ENCODE measurements at places on chromosomes 2 and 18.

- DNase-seq = no peak
Measured at GRCh38 chr18:30903566-30903965, 139.0 kb downstream of the DSC3 start.

DNA sequence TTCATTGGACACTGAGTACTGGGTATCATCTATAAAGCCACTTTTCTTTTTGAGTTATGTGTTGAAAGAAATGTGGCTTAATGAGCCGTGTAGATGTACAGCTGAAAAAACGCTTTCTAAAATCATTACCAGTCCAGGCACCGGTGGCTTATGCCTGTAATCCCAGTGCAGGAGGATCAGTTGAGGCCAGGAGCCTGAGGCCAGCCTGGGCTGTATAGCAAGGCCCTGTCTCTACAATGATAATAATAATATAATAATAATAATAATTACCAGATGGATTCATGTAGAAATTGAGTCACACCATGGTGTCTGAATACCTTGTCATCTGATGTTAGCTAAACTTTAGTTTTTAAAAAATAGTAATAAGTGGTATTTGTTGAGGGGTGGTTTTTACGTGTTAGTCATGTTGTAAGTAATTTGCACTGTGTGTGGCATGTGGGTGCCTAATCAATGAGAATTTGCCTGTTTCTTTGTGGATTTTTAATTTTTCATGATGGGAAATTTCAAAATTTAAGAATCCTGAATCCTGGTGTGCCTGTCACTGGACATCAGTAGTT is 30.1 kb downstream of the NCK2 start:
- no peak for DNase-seq

DNA sequence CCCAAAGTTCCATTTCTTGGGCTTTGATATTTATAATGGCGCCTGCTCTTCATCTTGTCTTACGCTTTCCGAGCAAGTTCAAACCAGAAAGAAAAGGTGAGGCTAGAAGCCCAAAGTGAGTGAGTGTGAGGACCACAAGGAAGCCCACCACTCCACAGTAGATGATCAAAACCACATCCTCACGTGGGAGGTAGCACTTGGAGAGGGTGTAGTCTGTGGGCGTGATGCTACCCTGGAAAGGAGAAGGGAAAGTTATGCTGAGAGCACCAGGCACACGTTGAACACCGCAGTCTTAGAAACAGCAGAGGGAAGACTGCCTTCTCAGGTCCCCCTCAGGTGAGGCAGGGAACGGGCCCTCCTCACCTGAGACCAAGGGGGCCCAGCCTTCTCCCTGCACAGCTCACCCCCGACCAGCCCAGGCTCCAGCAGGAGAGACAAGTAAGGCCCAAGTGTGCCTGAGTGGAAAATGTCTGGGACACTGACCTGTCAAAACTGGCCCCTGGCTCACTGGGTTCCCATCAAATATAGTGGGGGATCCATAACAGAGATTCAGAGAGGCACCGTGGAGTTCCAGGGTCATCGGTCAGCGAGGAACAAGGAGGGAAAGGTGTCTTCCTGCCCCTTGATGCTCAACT is 23.6 kb downstream of the MPPE1 start:
- no peak for DNase-seq

GRCh38 chr2:196291426-196291825 is 120.0 kb upstream of the STK17B start:
- DNase-seq = no peak

DNA sequence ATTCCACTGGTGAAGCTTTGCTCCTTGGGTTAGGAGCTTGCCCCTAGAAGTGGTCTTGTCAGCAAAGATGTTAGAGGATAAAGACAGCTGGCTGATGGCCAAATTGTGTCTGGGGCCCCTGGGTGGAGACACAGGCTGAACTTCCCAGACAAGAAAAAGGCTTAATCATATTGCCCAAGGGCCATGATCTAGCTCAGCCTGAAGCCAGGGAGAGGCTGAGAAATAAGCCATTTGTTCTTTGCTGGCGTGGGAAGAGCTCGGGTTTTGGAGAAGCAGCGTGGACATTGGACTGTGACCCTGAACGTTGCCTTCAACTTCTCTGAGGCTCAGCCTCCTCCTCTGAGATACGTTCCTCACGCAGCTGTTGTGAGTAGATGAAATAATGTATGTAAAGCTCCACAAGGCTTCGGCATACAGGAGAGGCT is 153.0 kb downstream of the ZFP36L2 start:
- no peak for DNase-seq

GRCh38 chr2:166167449-166167848 is 39.6 kb upstream of the SCN1A start:
- no peak for DNase-seq

- no peak for DNase-seq
Measured at GRCh38 chr18:22346401-22346952, 71.2 kb downstream of the CTAGE1 start.

DNA sequence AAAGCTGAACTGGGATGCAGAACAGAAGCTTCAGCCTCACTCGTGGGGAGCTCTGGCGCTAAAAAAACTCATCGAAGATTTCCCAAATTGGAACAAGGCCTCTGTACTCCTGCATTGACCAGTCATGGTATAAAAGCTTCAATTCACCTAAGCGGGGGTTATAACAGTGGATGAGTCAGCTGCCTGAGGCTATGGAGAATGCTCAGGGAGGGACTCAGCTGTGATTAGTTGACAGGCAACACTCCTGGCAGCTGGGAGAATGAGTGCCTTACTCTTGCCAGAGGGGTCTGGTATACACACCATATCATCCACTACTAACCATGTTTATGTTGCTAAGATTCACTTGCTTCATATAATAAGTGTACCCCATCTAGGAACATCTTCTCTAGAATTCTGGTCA is 350.6 kb upstream of the VRK2 start:
- no peak for DNase-seq

DNA sequence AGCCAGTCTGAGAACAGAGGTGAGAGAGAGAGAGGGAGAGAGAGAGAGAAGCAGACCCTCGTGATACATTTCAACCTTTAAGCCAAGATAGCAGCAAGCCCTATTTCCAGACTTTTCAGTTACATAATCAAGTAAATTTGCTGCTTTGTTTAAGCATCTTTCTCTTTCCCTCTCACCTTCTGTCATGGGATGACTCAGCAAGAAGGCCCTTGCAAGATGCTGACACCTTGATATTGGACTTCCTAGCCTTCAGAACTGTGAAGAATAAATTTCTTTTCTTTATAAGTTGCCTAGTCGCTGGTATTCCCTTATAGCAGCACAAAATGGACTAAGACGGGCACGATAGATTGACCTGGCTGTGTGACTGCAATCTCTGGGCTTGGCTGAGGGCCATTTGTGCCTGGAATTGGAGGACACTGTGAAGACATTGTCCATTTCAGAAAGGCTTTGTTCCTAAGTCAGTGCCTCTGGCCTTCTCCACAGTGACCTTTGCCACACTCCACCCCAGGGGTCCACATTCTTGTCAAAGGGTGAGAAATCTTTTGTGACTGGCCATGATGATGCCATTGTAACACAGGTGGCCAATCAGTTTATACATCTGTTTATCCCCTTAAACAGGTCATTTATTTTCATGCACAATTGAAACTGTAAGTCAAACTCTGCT is 51.3 kb upstream of the ITSN2 start:
- DNase-seq = no peak

DNA sequence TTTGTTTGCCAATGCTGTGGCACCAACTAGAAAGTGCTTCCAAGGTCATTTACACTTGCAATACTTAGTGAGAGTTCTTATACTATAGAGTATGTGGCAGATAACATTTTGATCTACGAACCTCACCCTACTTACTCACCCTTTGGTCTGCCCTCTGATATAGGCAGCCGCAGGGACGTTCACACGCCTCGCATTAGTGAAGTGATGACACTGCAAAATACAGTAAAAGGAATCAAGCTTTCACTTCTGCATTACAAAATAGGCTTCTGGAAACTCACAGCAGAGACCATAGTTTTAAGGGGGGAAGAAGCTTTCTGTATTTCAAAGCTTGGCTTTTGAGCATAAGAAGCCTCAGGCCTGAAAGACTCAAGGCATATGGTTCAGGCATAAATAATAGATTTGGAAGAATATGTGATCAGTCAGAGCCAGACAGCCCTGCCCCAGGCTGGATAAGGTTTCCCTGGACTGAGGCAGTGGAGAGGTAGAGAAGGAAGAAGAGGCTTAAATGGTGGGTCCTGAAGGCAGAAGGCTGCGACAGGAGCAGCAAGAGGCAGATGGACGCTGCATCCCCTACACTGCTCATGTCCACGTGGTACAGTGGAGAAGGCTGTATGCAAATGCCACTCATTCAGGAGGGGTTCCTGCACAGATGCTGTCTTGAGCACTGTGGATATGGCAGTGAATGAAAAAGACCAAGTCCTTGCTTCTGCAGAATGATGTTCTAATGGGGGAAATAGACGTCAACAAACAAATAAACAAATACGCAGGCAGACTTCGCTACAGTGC is 63.1 kb downstream of the FECH start:
- no peak for DNase-seq

- no peak for DNase-seq
Measured at GRCh38 chr2:199922856-199923255, 11.8 kb downstream of the C2orf69 start.

GRCh38 chr18:49524349-49524748 is 37.3 kb upstream of the C18orf32 start:
- no peak for DNase-seq

- DNase-seq = no peak
Measured at GRCh38 chr18:55573386-55573785, 14.6 kb downstream of the TCF4 start.

DNA sequence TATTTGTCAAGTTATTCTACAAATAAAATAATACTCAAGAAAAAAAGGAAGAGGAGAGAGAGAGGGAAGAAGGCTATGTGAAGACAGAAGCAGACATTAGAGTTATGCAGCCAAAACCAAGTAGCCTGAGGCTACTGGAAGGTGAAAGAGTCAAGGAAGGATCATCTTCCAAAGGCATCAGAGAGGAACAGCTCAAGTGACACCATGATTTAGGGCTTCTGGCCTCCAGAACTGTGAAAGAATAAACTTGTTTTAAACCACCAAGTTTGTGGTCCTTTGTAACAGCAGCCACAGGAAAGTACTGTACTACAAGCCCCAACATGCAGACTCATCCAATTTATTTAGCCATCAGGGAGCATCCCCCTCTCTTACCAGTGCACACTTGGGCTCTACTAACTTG is 788.5 kb upstream of the LRRTM1 start:
- no peak for DNase-seq

DNA sequence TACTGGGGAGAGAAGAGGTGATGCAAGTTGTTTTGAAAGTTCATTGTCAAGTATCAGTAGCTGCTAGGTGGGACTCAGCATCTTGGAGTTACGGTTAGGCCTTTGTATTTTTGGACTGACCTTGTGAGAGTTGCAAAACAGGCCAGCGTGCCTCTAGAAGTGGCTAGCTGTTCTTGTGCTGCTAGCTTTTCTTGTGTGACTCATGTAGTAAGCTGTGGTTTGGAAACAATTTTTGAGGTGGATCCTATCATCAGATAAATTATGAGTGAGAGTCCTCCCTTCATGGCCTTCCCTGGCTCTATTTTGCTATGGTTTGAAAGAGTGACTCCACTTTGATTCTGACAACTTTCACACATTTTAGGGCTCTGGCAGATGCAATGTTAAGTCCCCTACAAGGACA is 409.2 kb upstream of the HS6ST1 start:
- no peak for DNase-seq

DNA sequence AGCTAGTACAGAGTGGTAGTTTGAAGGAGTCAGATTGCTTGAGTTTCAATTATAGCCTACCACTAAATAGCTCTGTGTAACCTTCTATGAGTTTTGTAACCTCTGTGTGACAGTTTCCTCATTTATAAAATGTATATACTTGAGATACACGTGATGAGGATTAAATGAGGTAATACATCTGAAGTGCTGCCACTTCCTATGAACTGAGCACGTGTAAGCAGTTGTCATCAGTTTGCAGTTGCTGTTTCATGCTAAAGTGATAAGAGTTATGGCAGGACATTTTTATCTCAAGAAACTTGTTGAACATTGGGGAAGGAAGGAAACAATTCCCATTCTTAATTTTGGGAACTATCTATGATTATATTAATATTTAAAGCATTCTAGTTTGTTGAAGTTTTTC is 38.5 kb downstream of the CARF start:
- no peak for DNase-seq

- DNase-seq = no peak
Measured at GRCh38 chr2:164747783-164748433, 93.7 kb downstream of the COBLL1 start.

DNA sequence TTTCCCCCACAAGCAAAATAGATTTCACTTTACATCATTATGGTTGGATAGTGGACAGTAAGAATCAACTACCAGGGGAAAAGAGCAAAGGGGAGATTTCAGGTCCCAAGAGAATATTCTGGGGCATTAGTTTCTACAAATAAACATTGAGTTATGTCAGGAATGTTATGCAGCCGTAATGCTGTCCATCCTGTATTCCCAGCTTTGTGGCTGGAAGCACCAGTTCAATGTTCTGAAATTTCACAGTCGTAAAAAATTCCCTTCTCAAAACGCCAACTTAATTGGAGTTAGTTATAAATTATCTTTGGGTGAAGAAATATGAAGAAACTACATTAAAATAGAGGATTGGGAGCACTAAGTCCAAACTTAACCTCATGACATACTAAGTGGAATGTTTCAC is 141.5 kb upstream of the FIGN start:
- DNase-seq = no peak

DNA sequence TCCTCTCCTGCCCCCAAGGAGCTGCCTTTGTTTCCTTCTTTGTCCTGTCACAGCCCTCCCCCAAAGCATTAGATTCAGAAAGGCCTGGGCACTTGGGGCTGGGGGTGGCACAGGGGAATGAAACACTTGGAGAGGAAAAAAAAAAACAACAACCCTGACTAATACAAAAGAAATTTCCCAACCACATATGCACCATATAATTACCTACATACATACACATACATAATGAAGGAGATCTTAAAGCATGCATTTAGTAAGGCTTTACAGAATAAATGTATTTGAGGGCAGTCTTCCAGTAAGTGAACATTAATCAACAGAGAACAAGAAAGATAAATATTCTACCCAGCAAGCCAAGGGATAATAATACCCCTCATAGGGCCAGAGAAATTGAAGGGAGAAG is 70.0 kb upstream of the PPP1CB start:
- DNase-seq = no peak

- no peak for DNase-seq
Measured at GRCh38 chr18:13538630-13539029, 187.7 kb downstream of the FAM210A start.

- DNase-seq = no peak
Measured at GRCh38 chr2:169014780-169015179, 16.3 kb downstream of the ABCB11 start.

GRCh38 chr2:88669482-88670214 is 21.8 kb upstream of the RPIA start:
- DNase-seq = no peak

GRCh38 chr18:10893196-10893595 is 256.2 kb downstream of the PIEZO2 start:
- DNase-seq = no peak

GRCh38 chr18:74949611-74950010 is 259.3 kb downstream of the PTGR3 start:
- no peak for DNase-seq

DNA sequence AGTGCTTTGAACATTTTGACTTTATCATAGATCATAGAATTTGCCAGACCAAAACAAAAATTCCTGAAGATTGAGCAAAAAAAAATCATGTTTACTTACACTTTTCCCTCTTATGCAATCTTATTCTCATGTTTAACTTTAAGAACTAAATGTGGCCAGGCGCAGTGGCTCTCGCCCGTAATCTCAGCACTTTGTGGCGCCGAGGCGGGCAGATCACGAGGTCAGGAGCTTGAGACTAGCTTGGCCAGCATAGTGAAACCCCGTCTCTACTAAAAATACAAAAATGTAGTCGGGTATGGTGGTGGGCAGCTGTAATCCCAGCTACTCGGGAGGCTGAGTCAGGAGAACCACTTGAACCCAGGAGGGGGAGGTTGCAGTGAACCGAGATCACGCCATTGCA is 227.9 kb upstream of the KYNU start:
- DNase-seq = no peak
